ENCODE measurements at places on chromosomes 2 and 18. TPM values are rescaled to one million over a fixed set of nuclear protein-coding genes. Genes with fewer than 3 reads are reported as not detected.

DNA sequence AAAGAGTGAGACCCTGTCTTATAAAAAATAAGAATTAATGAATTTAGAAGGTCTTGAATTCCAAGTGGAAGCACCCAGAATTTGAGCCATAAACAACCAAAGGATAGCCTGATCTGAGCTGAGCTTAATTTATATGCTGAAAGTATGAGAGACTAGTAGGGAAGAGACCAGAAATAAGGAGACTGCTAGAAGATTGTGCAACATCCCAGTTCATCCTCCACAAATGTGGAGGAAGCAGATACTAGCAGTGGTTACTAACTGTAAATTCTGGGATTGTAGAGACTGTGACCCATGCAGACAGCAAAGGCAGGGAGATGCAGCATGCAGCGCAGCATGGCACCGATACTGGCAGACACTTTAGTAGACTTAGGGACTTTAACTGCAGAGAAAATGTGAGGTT, 1.5 kb upstream of the SULT1C2 start:
- DNase-seq: no peak

GRCh38 chr2:181753686-181754085, 73.4 kb upstream of the NEUROD1 start:
- DNase-seq: no peak

- peak; percentile 20 for DNase-seq
Observed at GRCh38 chr2:32947076-32947483, 327 bp downstream of the LTBP1 start.

DNA sequence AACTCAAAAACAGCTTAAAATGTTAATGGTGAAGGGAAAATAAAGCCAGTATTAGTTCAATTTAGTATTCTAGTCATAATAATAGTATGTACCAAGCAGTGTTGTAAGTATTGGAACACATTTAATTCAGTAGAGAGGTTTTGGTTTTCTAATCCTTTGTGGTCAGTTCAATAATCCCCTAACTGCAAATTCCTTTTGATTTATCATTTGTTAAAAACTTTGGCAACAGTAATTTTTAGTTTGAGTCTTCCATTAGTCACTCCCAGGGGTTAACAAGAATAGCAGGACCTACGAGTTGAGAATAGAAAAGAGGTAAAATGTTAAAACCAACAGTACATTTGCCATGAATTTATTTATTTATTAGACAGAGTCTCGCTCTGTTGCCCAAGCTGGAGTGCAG, 10.7 kb downstream of the MRPL44 start:
- DNase-seq: no peak

GRCh38 chr2:109268916-109269315, 139.9 kb downstream of the SH3RF3 start:
- DNase-seq: no peak

DNA sequence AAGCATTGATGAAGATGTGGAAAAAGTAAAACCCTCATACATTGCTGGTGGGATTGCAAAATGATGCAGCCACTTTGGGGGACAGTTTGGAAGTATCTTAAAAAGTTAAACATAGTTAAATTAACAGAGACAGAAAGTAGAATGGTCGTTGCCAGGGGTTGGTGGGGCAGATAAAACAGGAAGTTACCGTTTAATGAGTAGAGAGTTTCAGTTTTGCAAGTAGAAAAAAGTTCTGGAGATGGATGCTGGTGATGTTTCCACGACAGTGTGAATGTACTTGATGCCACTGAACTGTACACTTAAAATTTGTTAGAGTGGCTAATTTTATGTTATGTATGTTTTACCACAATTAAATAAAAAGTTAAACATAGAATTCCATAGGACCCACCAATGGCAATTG, 44.5 kb upstream of the EGR4 start:
- no peak for DNase-seq

GRCh38 chr2:162004031-162004430, 70.0 kb downstream of the DPP4 start:
- DNase-seq: no peak

- peak; percentile 17 for DNase-seq
Observed at GRCh38 chr2:39381653-39382052, 55.4 kb downstream of the MAP4K3 start.

GRCh38 chr2:29309090-29310029, 194.1 kb downstream of the CLIP4 start:
- DNase-seq: peak; percentile 65

- no peak for DNase-seq
Observed at GRCh38 chr2:195151711-195152110, 505.3 kb upstream of the SLC39A10 start.

DNA sequence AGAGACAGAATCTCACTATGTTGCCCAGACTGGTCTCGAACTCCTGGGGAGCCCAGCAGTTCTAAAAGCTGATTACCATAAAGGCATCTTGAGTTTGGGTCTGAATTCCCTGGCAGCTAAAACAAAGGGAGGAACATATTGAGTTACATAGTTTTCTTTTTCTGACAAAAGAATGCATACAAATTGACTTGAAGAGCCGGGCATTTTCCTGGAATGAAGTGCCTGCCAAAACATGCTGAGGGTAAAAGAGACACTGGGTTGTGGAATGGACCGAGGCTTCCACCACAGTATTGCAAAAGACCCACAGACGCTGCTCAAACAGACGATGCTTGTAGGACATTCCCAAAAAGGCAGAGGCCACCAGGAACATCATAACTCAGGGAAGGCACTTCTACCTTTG, 35.1 kb upstream of the ROCK2 start:
- DNase-seq: no peak

- DNase-seq: no peak
Observed at GRCh38 chr18:22839340-22839821, 93.7 kb upstream of the RBBP8 start.

DNA sequence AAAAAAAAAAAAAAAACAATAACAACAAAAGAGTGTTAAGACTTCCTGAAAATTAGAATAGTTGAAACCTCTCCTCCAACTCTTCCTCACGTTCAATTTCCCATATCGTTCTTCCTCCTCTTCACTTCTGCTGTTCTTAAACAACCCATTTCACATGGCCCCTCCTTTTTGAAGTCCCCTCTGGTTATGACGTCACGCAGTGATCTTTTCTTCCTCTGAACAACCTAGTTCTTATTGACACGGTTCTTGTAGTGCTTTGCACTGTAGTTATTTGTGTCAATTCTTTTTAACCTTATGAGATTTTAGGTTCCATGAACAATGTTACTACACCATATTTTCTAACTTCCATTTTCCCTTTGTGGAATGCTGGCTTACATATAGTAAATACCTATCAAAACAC, 69.5 kb upstream of the RGPD4 start:
- DNase-seq: no peak

DNA sequence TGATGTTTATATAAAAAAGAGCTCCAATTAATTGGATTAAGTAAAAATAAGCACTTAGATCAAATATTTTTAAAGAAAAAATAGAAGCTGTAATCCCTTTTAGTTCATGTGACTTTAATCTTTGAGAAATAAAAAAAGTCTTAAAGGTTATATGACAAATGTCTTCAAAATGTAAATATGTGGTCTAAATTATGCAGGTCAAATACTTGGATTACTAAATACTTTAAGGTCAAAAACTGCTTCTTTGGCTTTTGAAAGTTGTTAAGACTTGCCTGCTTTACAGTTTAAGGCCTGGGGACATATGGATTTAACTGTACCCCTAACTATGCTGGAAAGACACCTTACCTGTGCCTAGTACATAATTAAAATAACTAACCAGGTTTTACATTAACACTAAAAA, 15.5 kb upstream of the PDK1 start:
- DNase-seq: no peak

DNA sequence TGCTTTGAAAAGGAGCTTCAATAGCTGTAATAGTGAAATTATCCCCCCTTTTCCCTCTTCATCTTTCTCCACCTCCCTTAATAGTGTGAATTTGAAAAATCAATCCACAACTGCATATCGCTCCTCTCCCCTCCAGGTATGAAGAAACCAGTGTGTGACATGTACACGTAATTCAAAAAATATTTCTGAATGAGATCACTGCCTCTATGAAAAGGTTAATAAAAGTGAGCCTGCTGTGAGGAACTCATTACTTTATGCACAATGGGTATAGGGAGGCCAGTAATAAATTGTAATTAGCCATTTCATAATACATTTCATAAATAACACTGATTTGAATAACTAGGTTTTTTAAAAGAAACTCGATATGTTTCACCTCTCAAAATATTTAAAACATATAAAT, 209.0 kb upstream of the KYNU start:
- no peak for DNase-seq

DNA sequence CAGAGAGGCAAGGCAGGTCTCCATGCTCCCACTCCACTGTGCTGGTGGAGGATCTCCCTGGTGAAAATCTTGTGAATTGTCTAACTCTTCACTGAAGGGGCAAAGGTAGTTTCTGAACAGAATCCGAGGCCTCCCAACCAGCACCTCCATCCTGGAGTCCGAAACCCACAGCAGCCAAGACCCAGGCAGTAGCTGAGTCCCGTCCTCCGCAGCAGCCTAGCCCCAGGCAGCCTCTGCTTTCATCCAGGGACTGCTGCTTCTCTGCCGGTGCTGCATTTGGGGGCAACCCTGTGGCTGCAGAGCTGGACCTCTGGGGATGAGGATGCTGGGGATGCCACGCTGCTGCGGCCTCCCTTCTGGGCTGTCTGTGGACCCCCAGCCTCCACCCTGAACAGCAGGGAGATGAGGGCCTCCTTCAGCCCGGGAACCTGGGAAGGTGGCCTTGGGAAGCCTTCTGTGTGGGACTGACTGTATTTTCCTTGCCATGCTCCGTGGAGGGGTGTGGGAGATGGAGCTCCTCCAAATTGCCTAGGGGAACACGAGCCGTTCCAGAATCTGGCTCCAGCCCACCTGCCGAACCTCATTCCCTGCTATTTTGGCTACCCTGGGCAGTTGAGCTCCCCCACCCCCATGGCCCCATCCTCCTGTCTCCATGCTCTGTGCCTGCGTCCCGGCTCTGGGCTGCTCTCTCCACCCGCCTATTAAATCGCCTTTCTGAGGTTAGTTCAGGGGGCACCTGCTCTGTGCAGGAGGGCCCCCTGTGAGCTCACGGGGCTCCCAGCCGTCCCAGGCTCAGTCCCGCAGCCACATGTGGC, 48.2 kb downstream of the GREB1 start:
- DNase-seq: no peak

GRCh38 chr2:103859238-103859637, 994.7 kb upstream of the POU3F3 start:
- DNase-seq: no peak

GRCh38 chr2:113025737-113026136, 20.5 kb downstream of the IL36A start:
- no peak for DNase-seq

GRCh38 chr2:11312770-11313471, 31.5 kb downstream of the ROCK2 start:
- DNase-seq: no peak

GRCh38 chr2:230575642-230576324, 136.9 kb upstream of the CAB39 start:
- peak; percentile 15 for DNase-seq

DNA sequence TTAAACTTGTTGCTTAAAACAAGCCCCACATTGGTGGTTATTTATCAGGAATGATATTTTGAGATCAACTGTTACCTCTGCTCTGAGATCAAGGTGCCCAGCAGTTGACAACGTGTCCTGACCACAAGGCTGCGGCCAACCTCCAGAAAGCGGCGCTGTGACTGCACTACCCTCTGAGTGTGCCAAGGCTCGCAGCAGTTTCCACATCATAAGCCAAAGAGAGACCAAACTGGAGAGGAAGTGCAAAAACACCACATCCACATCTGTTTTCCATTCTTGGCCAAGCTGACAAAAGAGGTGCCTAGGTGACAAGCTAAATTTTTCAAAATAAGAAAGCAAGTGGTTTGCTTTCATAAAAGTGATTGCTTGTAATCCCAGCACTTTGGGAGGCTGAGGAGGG, 410.8 kb upstream of the POU3F3 start:
- DNase-seq: peak; percentile 23

- no peak for DNase-seq
Observed at GRCh38 chr2:215607766-215608165, 171.9 kb upstream of the FN1 start.

DNA sequence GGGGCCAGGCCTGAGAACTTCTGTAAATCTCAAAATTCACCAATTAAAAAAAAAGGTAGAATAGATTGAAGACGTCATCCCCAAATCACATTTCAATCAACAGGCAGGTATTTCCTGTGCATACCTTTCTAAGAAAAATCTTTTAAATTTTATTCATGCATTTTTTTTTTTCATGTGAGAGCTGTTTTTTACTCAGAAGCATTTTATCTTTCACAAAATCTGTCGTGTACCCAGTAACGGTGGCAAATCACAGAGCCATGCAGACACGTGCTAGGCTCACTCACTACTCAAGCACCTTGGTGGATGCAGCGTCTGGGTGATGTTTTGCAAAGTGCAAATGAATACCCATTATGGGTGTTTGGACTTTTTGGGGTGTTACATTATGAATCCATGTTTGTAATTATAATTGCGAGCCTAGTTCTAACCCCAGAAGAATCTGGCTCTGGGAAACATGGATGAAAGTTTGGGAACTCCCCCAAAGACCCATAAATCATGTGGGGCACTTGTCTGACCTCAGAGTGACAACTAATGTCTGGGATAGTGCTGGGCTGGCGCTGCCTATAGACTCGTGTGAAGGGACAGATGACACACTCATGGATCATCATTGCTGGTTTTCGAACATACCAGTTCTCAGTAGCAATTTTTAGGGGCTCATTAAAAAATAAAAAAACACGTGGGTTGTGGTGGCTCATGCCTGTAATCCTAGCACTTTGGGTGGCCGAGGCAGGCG, 335.2 kb downstream of the LPIN1 start:
- peak; percentile 52 for DNase-seq

DNA sequence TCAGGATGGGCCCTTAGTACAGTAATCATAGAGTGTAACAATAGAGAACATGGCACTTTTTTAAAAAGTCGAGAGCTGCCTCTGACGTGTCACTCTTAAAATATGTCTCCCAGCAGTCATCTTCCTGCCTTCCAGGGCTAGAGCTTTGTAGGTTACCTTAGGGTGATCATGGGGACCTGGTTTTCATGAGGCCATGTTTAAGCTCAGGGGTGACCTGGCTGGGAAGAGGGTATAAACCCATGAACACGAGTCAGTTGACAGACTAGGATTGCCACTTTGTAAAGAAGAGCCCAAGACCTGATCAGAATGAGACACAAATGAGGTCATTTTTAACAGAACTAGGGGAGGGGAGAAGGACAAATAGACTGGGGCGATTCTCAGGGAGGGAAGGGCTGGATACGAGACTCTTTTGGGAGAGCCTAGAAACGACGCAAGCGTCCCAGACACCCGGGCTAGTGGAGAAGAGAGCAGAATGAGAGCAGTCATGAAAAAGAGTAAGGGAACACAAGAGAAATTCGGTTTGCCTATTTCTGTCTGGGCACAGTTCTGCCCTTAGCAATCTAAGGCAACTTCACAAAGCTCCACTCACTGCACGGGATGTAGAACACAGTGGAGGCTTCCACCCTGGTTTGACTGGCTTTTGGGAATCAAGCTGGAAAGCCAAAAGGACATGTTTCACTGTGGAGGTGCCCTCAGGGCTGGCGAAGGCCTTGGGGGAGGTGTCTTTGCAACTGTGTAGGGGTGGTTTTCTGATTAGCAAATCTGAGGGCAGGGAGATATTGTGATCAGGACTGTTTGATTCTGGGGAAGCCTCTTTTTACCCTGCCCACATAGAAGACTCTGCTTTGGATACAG, 1.8 kb upstream of the RAB31 start:
- DNase-seq: no peak

The SULT1C2 gene
- total RNA-seq: 1.0 TPM

The FAM237A gene
- total RNA-seq: not detected

The ZNF396 gene
- total RNA-seq: 5.4 TPM

The ALPP gene
- total RNA-seq: 0.03 TPM

The SCN7A gene
- total RNA-seq: not detected

The TUBB8B gene
- total RNA-seq: not detected

The CD8A gene
- not detected for total RNA-seq

The XDH gene
- 0.97 TPM for total RNA-seq

The CAMKMT gene
- 24.4 TPM for total RNA-seq

The ITGA4 gene
- 11.3 TPM for total RNA-seq

The CFLAR gene
- 26.3 TPM for total RNA-seq

The C2orf78 gene
- not detected for total RNA-seq

The REG3A gene
- not detected for total RNA-seq
